ENCODE measurements at places on chromosomes 3 and 15. TPM values are rescaled to one million over a fixed set of nuclear protein-coding genes. Genes with fewer than 3 reads are reported as not detected.
A peak's percentile ranks its signal among the peaks of the same experiment; 100 is the strongest.

Gene PPARG
- total RNA-seq: 6.0 TPM

Gene TTC23
- total RNA-seq: 11.2 TPM

DNA sequence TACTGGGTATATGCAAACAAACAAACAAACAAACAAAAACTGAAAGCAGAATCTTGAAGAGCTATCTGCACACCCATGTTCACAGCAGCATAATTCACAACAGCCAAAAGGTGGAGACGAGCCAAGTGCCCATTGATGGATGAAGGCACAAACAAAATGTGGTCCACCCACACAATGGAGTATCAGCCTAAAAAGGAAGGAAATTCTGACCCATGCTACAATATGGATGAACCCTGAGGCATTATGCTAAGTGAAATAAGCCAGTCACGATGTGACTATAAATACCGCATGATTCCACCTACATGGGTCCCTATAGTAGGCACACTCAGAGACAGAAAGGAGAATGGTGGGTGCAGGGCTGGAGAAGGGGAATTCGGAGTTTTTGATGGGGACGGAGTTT is 24.1 kb downstream of the XPC start:
- no peak for DNase-seq

Gene NDUFB4
- 323 TPM for total RNA-seq

Gene SI
- total RNA-seq: not detected

DNA sequence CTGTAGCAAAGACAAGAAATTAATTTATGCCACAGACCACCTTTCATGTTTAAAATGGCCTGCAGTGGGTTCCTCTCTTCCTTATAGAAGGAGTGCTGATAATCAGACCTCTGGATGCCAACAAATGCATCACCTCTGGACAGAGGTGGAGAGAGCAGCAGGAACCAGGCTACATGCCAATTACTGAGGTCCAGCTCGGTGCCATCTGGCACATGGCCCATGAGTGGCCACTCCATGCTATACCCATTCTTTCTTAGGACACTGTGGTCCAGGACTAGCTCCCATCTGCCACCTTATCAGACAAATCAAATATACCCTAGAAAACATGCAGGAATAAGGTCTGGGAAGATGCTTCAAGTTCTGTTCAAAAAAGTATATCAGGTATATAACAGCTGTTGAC is 60.7 kb downstream of the TBC1D2B start:
- no peak for DNase-seq

Gene XRN1
- 26.7 TPM for total RNA-seq

Gene PTPRG
- total RNA-seq: 12.6 TPM

GRCh38 chr3:36842275-36842674 is 77.9 kb upstream of the DCLK3 start:
- no peak for DNase-seq

DNA sequence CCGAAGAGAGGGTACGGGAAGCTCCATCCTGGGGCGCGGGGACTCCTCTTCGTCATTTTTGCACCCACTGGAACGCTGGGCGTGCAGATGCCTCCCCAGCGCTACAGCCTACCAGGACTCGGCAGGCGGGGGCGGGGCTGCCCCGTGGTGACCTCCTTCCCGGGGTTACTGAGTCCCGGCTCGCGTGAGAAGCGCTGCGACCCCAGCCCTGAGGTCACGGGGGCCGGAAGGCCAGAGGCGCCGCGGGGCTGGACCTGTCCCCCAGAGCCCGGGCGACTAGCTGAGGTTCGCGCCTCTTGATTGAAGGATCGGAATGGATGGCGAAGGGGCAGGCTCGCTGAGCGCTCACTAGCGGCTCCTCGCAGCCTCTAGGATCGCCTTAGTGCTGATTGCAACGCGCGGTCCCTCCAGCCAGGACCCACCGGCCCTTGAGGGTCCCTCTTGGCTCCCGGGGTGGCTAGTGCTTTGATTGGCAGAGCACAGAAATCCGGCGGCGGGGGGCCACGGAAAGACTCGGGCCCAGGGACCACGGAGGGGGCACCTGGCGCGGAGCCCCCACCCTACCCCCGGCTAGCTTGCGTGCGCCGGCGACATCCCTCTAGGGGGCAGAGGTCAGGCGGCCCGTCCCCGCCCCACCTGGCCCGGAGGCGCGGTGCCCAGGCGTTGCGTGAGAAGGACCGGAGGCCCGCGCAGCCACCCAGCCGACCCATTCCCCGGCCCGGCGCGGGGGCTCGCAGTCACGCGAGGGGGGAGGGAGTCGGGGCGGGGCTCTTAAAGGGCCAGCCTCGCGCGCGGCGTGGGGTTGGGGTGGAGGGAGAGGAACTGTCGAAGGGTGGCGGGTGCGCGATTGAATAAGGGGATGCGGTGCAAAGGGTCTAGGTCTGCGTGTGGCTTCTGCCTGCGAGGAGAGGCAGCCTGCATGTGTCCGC is 781 bp upstream of the CYP1A1 start:
- DNase-seq: peak; percentile 70

Gene C2CD4B
- 1.0 TPM for total RNA-seq

Gene TNNC1
- total RNA-seq: 6,422 TPM

Gene MYZAP
- total RNA-seq: 24.8 TPM

DNA sequence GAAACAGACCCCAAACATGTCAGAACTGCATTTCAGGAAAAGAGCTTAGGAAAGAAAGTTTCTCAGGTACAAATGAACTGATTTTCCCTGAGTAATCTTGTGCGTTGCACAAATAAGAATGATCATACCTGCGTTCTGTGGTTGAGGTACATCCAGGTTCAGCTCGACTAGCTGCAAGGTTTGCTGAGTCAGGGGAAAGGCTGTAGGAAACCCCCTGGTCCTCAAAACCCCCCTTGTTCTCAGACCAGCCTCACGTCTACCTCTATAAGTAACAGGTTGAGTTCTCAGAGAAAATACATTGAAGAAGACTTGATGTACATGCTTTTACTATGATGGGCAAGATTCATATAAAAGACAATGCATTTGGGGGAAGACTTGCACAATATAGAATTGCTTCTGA is 137.7 kb upstream of the ICE2 start:
- DNase-seq: no peak

Gene EXD1
- not detected for total RNA-seq

Gene GOLGA6B
- total RNA-seq: not detected

Gene PYDC2
- total RNA-seq: not detected

DNA sequence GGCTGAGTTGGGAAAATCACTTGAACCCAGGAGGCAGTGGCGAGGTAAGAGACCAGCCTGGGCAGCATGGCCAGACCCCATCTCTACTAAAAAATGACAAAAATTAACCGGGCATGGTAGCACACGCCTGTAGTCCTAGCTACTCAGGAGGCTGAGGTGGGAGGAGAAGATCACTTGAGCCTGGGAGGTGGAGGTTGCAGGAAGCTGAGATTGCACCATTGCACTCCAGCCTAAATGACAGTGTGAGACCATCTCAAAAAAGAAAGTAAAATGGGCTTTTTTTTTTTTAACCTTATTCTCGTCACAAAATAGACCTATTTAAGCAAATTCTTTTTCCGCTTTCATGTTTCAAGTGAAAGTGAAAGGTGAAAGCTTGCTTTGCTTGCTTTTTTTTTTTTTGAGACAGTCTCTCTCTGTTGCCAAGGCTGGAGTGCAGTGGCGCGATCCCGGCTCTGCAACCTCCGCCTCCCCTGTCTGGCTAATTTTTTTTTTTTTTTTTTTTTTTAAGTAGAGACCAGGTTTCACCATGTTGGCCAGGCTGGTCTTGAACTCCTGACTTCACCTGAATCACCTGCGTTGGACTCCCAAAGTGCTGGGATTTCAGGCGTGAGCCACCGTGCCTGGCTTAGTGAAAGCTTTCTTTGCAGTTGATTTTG is 3.6 kb downstream of the PDIA3 start:
- DNase-seq: no peak

GRCh38 chr3:196518966-196519717 is 4.0 kb upstream of the SMCO1 start:
- DNase-seq: peak; percentile 53

DNA sequence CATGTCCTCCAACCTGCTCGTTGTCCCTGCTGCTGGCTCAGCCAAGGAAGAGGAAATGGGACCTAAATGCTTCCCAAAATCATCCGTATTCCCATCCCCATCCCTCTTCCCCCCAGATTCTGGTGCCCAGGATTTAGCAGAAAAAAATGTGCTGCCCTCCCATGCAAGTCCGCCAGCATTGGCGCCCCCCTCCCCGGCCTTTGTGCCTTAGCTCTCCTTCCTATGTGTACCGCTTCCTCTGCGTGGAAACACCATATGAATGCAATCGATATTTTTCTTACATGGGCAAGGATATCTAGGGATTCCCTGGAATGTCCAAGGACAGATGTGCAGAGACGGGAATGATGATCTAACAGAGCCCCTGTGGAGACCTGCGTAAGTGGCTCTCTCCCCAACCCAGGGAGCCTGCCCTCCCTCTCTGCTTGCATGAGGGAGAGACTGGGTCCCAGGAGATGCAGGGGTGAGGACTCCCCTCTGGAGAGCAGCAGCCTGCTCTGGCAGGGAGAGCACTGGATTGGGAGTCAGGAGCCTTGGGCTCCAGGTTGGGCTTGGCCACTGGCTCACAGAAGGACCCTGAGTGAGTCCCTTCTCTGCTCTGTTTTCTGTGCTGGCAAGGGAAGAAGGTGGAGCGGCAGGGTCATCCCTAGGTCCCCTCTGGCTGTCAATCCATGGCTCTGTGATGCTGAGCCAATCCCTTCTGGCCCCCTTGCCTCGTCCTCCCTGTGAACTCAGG is 227.2 kb downstream of the XXYLT1 start:
- DNase-seq: no peak

DNA sequence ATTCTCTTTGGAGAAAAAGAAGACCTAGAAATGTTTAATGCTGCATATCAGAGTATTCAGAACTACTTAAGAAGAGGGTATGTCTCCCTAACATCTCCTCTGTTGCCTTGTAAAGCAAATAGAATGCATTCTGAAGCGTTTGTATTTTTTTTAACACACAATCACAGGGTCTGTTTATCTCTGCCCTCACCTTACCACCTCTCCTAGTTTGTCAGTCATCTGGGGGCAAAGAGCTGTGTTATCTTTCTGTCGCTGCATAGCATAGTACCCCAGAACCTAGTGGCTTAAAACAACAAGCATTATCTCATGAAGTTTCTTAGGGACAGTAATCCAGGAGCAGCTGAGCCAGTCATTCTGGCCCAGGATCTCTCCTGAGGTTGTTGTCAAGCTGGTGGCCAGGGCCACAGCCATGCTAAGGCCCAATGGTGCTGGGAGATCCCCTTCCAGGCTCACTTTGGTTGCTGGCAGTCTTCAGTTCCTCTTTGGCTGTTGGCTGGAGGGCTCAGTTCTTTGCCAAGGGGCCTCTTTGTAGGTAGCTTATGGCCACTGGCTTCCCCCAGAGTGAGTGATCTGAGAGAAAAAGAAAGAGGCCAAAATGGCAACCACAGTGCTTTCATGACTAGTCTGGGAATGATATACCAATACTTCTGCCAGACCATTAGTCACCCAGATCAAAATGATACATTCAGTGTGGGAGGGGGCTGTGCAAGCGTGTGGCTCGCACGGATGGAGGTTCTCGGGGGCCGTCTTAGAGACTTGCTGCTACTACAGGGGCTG is 17.8 kb downstream of the EDEM1 start:
- no peak for DNase-seq

GRCh38 chr15:78023865-78024518 is 53.5 kb downstream of the TBC1D2B start:
- DNase-seq: peak; percentile 81

DNA sequence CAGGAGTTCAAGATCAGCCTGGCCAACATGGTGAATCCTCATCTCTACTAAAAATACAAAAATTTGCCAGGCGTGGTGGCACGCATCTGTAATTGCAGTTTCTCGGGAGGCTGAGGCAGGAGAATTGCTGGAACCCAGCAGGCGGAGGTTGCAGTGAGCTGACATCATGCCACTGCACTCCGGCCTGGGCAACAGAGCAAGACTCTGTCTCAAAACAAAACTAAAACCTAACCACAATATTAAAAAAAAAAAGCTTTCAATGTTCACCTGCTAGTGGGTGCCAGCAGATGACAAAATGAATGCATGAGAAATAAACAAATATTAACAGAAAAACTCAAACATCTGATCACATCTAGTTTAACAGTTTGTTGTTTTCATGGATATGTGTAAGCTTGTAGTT is 9.0 kb downstream of the SLC24A1 start:
- DNase-seq: no peak

Gene SIDT1
- 0.39 TPM for total RNA-seq

- peak; percentile 86 for DNase-seq
These were observed 3.6 kb downstream of the GALNT15 start for GRCh38 chr3:16177962-16178627.

DNA sequence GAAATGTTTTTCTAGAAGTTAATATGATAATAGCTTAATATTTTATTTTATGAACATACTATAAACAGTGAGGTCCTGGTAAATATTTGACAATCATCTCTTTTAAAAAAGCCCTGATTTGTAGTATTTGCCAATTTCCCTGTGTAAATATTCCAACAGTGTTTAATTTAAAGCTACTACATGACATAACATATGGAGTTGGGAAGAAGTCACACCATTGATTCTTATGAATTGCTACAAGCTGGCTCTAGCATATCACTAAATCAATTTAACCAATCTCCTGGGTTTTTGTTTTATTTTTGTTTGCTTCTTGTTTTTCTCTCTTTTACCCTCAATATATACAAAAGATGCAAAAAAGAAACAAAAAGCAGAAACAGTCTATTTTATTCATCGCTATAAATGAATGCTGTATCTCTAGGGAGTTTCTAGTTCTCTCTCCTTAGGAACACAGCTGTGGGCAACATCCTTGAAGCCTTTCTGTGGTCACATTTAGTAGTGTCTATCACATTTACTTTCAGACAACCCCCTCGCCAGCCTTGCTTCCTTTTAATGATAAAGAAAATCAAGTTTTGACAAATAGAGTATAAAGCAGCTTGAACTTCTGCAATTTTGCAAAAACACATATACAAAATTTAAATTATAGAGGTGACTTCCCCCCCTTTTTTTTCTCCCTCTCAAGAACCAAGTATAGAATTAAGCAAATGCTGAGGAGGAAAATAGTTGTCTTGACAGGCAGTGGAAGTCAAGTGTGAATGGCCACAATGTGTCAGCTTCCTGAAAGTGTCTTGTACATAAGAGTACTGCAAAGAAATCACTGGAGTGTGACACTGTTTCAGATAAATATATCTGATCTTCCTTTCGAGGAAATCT is 21.4 kb downstream of the CCR1 start:
- DNase-seq: no peak

- DNase-seq: no peak
These were observed 657.7 kb upstream of the CCDC54 start for GRCh38 chr3:106719583-106719982.

Gene ATP6V1A
- 15.3 TPM for total RNA-seq

Gene STIMATE
- 12.9 TPM for total RNA-seq

DNA sequence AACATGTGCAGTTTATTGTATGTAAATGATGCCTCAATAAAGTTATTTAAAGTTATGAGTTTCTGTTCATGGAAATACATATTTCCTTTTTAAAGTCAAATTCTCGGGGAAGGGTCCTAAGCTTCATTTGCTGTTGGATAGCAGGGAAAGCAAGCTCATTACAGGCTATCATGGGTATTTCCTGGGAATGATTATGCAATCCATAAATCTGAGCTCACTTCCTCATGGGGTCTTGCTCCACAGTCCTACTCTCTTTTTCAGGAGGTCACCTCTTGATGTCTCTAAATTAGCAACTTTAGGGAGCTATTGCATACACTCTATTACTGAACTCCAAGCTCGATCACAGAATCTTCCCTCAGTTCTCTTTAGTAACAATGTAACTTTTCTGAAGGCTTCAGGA is 69.9 kb upstream of the TP63 start:
- no peak for DNase-seq

Measured in psoas muscle (tissue), 8 donors.